ENCODE measurements at places on chromosomes 13 and 19.

GRCh38 chr13:73073050-73073449, 14.2 kb downstream of the KLF5 start:
- no peak for DNase-seq

GRCh38 chr19:408902-409515, at the start of gene C2CD4C:
TSS of gene C2CD4C (minus strand) at chr19:409147. CDS start at chr19:408361, 786 bp downstream.
- peak; percentile 11 for DNase-seq

GRCh38 chr19:3125900-3126524, 9.8 kb upstream of the GNA15 start:
- DNase-seq = peak; percentile 69

- no peak for DNase-seq
Observed at GRCh38 chr19:33343859-33344572, 29.5 kb upstream of the CEBPG start.
